Pulmonary artery endothelial cell (primary cell): ENCODE measurements at places on chromosomes 6 and 20. TPM values are rescaled to one million over a fixed set of nuclear protein-coding genes. Genes with fewer than 3 reads are reported as not detected.

Gene MATN4
- total RNA-seq = not detected in 2 replicates

Gene ERVFRD-1
- total RNA-seq = 0.04 TPM in 1 of 2 replicates, not detected in the other

Gene PAQR8
- total RNA-seq = 4.2 and 7.5 TPM in 2 replicates

Gene CALHM6
- total RNA-seq = 0.32 and 0.40 TPM in 2 replicates

Gene OOEP
- not detected in 2 replicates for total RNA-seq

Gene LZTS3
- 3.2 and 4.1 TPM in 2 replicates for total RNA-seq

Gene LY6G6C
- total RNA-seq = not detected in 2 replicates

Gene SLC52A3
- total RNA-seq = not detected in 2 replicates

Gene AAR2
- 31.4 and 32.6 TPM in 2 replicates for total RNA-seq

Gene PGBD1
- total RNA-seq = 7.3 and 10.2 TPM in 2 replicates

Gene CGA
- not detected in 2 replicates for total RNA-seq
